Retinal pigment epithelial cell (primary cell): ENCODE measurements at places on chromosomes 6 and 20.

GRCh38 chr6:108164543-108164814 is 1.3 kb upstream of the NR2E1 start:
- DNase-seq: no peak

DNA sequence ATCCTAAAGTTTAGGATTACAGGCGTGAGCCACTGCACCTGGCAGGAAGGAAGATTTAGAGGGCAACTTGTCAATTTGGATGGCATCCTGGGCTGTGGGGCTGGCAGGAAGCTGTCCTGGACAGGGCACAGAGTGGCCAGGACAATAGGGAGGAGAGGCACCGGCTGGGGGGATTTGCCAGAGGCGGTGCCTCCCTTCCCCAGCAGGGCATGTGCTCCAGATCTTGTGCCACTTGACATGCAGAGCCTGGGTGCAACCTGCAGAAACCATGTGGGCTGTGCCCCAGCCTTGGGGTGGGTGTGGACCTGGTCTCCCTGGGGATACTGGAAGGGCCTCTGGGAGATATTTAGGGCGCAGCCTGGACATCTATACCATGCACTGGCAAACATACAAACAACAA is 58.6 kb upstream of the EEF1A1 start:
- DNase-seq: no peak

DNA sequence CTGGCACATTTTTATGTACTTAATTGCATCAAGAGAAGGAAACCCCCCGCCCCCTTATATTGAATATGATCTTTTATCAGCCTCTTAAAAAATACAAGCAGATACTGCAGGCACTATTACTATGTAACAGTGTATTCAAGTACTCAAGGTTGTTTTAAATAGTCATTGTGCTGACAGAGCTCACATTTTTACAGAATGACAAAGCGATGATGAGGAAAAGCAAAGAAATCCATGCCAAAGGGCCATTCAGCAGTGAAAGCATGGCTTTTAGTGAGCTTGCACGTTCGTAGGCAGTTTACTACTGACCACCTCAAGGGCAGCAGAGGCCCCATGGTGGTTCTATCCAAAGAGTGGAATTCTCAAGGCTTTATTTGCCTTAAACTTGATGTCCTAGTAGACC is 146.8 kb downstream of the RPS12 start:
- no peak for DNase-seq

DNA sequence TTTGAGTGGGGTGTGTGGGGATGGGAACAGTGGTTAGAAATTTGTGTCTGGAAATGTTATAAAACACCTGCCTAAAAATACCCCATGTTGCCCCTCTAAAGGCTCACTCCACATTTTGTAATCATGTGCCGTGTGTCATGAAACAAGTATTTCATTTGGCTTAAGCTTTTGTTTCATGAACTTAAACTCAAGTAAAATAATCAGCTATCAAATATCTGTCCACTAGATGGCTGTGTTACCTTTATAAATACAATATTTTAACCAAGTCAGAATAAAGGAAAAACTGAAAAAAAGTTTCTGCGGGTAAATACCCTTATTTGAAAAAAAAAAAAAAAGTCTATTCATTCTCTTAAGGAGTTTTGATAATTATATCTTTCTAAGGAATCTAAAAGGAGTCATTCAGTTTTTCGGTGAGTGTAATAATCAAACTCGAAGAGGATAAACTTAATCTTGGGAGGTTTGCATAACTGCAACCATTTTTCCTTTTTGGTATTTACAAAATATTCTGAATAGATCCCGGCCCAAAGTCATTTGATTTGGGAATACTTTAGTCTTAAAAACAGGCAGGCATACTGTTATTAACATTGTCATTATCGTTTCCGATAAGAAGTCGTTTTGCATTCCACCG is 29.9 kb upstream of the MTRF1L start:
- peak; percentile 14 for DNase-seq

- DNase-seq: no peak
Measured at GRCh38 chr20:14477125-14477524, 139.7 kb upstream of the FLRT3 start.

GRCh38 chr20:34817801-34818200 is 7.7 kb downstream of the NCOA6 start:
- no peak for DNase-seq

GRCh38 chr20:62753626-62754025 is 42.6 kb upstream of the MRGBP start:
- no peak for DNase-seq
